ENCODE measurements at places on chromosomes 7 and 10.

- no peak for DNase-seq
These were observed 38.2 kb downstream of the SLC29A4 start for GRCh38 chr7:5320802-5321396.

DNA sequence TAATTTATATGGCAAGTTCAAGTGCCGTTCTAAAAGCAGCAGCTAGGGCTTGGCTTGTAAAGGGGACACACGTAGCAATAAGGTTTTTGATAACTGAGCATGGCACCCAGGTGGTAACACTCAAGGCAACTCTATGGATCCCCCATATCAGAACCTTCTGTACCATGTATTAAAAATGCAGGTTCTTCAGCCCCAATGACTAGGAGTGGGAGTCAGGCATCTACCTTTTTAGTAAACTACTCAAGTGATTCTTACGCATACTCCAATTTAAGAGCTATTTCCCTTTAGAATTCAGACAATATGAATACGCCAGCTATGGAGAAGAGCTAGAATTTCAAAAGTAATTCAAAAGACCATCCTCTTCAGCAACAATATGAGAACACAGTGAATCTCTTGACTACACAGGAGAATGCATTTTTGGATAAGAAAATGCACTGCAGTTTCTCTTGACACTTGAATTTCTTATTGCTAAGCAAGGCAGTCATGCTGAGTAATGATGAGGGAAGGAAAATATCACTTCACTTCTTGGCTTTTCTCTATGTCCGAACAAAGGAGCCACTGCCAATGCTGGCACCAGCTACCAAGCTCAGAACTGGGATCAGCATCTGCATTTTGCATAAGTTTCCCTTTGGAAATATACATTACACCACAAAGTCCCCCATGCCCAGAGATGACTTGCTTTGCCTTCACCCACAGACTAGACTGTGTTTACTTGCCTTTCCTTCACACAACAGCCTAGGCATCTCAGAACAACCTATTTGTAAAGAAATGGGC lies 53.5 kb downstream of the ABLIM1 start:
- no peak for DNase-seq

- DNase-seq: no peak
These were observed 1078.0 kb downstream of the LRMDA start for GRCh38 chr10:76509446-76509845.

DNA sequence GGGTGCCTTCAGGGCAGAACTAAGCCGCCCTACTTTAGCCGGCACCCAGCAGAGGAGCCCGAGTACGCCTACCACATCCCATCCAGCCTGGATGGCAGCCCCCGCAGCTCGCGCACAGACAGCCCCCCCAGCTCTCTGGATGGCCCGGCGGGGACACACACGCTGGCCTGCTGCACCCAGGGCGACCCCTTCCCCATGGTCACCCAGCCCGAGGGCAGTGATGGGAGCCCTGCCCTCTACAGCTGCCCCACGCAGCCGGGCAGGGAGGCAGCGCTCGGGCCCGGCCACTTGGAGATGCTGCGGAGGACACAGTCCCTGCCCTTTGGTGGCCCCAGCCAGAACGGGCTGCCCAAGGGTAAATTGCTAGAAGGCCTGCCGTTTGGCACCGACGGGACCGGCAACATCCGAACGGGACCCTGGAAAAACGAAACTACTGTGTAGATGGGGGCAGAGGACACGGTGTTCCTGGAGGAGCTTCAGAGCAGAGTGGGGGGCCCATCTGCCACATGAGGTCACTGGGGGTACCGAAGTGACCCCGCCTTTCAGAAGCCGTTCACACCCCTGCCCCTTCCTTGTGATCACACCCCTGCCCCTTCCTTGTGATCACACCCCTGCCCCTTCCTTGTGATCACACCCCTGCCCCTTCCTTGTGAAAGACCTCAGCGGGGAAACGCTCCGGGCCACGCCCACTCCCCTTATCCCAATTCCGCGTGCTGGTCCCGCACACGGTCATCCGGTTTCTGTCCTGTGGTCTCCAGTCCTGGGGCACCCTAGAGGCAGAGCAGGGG lies 30.8 kb upstream of the KNDC1 start:
- DNase-seq: no peak

DNA sequence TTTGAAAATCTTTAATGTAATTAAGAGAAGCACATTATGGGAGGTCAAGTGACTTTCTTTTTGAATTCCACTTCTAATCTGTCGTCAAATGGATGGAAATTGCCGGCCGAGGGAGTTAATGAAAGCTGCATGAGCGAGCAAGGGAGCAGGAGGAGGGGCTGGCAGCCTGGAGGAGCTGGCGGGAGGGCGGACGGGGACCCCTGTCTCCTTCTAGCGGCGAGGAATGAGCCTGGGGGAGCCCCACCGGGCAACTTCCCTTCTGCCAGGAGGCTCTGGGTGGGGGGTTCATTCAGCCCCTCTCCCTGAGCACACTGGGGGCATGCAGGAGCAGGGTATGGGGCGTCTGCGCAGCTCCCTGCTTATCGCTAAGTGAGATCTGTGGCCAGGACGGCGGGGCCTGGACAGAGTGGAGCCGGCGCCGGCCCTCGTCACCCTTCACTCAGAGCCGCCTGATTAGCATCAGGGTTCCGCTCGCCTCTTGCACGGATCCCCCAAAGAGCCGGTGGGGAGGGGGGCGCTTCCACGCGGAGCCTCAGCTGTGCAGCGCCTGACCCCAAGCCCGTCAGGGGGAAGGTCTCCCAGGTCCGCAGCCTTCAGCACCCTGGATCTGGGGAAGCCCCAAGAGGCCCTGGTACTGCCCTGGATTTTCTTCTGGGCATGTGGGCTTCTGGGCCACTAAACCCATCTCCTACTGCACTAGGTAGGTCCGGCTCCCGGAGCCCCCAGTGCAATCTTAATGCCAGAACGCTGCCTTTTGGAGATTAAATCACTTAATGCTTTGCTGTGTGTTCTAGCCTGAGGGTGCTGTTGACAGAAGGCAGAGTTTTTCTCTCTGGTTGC lies 680.8 kb downstream of the LRMDA start:
- no peak for DNase-seq

GRCh38 chr7:158275711-158276413 lies 311.8 kb downstream of the PTPRN2 start:
- no peak for DNase-seq

GRCh38 chr10:2980791-2981360 lies 86.5 kb upstream of the PFKP start:
- no peak for DNase-seq

DNA sequence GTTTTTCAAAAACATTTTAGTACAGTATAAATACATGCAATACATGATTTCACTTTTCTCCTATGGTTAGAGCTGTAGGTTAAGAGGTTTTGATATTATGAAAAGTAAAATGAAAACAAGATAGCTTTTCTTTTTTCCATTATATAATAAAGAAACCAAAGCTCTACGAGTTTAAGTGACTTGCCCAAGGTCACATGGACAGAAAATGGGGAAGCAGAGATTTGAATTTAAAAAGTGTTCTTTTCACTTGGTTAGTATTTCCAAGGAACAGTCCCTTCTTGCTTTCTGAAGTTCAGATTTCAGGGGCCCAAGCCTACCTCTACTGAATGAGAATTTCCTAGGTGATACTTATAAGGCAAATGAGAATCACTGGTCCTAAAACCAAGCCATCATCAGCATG lies 13.2 kb upstream of the MAP3K8 start:
- no peak for DNase-seq

- no peak for DNase-seq
These were observed 4.1 kb downstream of the SPAM1 start for GRCh38 chr7:123929107-123929506.

- no peak for DNase-seq
These were observed 48.9 kb downstream of the PUS7 start for GRCh38 chr7:105473163-105473562.
